ENCODE measurements at places on chromosomes 7 and 10. TPM values are rescaled to one million over a fixed set of nuclear protein-coding genes. Genes with fewer than 3 reads are reported as not detected.
A peak's percentile ranks its signal among the peaks of the same experiment; 100 is the strongest.

DNA sequence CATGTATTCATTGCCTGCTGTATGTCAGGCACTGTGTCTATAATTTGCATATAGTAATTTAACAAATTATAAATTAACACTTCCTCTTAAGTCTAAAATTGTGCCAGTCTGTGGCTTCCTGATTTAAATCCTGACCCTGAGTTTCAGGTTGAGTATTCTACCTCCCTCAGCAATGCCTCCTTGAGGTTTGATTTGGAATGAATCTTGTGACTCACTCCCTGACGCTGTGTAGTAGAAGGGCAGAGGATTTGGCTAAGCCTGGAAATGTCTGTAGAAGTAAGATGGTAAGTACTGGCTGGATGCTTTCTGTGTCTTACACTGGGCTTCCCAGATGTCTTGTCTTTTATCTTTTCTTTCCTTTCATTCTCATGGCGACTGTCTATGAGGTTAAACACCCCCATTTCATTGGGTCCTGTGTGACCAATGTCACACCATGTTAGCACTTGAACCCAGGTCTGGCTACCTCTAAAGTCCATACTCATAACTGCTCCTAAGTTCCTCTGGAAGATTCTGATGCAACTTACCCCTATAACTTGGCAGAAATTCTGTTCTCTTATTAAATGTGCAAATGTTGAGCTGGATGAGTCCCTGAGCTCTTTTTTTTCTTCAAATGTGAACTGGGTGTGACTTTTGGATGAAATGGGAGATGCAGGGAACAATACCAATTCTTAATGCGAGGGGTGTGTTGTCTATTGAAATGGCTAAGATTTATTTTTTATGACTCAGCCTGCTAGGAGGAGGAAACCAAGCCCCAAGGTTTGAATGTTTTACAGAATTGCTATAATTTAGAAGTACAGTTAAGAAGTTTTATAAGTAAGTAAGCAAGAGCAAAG, 48.5 kb downstream of the PLCE1 start:
- DNase-seq, result no peak

SLC13A4 gene
- total RNA-seq, result not detected

DNA sequence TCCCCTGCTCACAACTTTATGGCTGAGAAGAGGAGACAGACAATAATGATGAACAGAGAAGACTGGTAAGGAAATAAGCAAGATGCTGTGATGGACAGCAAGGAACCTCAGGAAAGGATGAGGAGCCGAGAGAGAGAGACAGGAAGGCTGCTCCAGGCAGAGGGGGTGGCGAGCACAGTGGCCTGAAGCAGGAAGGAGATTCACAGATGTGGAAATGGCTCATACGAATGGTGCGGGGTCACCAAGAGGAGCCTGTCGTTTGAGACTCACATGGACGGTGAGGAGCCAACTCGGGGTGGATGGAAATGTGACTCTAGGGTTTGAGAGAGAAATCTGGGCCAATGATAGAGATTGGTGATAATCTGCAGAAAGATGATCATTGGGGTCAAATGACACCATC, 43.7 kb downstream of the KIAA1549 start:
- DNase-seq, result no peak

- DNase-seq, result no peak
Observed at GRCh38 chr10:26911811-26912461, 51.2 kb upstream of the ABI1 start.

- no peak for DNase-seq
Observed at GRCh38 chr7:141986923-141987322, 8.8 kb upstream of the MGAM start.

PRKAR2B gene
- total RNA-seq, result 7.9 TPM

DNA sequence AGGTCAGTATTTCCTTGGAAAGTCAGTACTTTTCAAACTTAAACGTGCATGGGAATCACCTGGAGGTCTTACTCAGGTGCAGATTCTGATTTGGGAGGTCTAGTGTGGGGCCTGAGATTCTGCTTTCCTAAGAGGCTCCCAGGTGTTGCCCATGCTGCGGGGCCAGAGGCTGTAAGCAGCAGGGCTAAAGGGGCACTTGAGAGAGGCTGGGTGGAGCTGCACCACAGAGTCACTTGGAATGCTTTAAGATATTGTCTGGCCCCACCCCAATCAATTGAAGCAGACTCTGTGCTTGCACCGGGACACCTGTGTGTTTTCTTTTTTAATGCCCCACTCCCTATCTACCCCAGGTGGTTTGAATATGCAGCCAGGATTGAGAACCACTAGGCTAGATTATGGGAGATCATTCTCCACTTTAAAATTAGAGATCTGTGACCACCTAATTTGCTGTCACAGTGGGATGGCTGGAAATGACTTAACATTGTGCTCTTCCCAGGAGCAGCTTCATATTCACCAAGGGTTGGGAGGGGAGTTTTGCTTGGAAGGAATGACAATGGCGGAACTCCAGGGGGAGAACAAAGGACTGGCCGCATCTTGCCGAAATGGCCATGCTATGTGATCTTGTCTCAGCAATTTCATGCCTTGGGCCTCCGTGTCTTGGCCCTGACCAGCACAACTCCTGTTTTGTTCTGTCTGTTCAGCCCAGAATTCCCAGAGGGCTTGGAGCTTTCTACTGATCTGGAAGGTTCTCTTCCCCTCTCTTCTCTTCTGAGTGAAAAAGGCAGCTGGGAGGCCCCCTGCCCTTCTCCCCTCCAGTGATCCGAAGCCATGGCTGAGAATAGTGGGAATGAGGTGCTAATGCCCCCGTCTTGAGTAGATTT, 80.2 kb downstream of the FAM241B start:
- peak; percentile 46 for DNase-seq
